ENCODE measurements at places on chromosomes 3 and 15.

- DNase-seq, result no peak
Measured at GRCh38 chr3:148146241-148146640, 551.5 kb upstream of the AGTR1 start.

- DNase-seq, result no peak
Measured at GRCh38 chr15:48427960-48428547, 96.8 kb downstream of the DUT start.

- no peak for DNase-seq
Measured at GRCh38 chr15:89362203-89363101, 27.8 kb upstream of the POLG start.

DNA sequence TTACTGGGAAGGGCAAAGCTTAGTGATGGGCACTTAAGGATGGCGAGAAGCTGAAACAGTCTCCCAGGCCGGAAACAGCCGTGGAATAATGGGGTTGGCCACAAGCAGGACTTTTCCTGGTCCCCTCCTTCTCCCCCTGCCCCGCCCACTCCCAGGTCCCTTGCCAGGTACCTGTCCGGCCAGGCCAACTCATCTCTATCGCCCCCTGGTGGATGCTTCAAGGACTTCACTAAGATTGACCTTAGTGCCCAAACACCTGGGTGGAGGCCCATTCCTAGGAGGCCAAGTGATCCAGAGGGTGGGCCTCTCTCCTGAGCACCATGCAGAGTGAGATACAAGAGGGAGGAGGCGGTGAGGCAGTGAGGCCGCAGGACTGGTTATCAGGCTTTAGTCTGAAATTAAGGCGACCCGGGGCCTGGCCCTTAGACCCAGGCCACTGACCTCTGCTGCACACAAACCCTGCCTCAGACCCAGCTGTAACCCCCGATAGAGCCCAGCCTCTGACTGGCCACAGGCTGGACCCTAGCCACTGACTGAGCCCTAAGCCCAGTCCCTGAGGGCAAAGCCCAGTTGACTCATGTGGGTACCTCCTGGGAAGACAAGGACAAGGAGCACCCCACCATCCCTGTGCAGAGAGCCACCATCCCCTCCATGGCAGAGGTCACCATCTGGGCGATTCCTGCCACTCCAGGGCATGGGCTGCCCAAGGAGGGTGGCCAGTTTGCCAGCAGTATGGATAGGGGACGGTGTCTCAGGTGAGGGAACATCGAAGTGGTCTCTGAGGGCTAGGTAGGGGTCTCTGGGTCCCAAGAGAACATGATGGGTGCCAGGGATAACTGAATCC is 37.6 kb downstream of the VIPR1 start:
- peak; percentile 63 for DNase-seq

GRCh38 chr3:48756640-48757039 is 39.6 kb upstream of the IP6K2 start:
- no peak for DNase-seq

GRCh38 chr3:116093374-116093773 is 351.9 kb downstream of the LSAMP start:
- no peak for DNase-seq

GRCh38 chr15:75460646-75461045 is 9.2 kb upstream of the SIN3A start:
- no peak for DNase-seq

DNA sequence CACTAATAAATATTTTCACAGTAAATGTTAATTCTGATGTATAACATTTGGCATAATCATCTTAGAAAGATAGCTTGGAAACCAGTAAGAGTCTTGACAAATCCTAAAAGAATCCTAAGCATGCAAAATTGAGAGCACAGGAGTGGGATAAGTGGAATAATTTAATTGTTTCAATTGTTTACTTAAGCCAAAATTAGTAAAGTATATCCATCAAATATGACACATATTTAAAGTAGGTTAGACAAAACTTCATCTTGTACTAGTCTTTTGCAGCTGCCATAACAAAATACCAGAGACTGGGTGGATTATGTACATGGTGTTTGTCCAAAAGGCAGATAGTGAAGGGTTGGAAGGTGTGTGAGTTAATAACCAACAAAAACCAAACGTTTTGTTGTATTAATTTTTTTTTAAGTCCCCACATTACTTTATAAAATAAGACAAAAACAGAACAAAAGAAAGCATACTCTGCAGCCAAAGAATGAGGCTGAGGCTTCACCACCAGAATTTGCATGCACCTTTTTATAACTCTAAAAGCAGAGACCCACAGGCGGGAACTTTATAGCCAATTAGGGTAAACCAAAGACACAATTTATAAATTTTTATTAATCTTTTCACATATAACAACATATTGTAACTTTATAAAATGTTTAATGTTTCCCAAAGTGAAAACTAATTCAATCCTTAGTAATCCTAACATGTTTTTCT is 41.9 kb upstream of the CD200R1L start:
- DNase-seq, result no peak

Measured in effector CD4-positive, alpha-beta T cell (primary cell).